ENCODE measurements at places on chromosomes 7 and 10. TPM values are rescaled to one million over a fixed set of nuclear protein-coding genes. Genes with fewer than 3 reads are reported as not detected.

The HGF gene
- total RNA-seq: 18.8 TPM

The CDK14 gene
- 45.3 TPM for total RNA-seq

The CYP26C1 gene
- total RNA-seq: not detected

DNA sequence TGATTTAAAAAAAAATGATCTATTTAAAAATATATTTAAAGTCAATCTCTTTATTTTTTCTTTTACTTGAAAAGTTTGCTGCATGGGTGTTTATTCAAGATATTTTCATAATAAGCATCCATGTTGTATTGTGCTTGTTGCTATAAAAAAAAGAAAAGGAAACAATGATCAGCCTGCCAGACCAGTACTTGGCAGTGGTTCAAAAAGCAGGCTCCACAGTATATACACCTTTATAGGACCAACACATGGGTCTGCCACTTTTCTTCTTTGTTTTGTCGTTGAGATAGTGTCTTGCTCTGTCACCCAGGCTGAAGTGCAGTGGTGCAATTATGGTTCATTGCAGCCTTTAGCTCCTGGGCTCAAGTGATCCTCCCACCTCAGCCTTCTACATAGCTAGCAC is 228.0 kb downstream of the TWIST1 start:
- DNase-seq: no peak

DNA sequence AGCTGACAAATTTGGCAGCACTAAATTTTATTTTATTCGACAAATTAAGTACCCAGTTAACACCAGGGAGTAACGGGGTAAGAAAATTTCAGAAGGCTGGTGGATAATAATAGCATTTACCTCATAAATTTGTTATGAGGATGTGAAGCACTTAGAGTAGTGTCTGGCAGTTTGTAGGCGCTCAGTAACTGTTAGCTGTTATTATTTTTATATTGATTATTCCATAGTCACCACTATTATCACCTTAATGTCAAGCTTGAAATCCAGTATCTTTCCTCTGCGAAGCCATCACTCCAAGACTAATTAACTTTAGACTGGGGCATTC is 563 bp upstream of the COA1 start:
- DNase-seq: no peak

- no peak for DNase-seq
Observed at GRCh38 chr10:19719284-19719683, 96.9 kb upstream of the PLXDC2 start.

GRCh38 chr10:11430421-11431215 is 180.8 kb downstream of the USP6NL start:
- no peak for DNase-seq

DNA sequence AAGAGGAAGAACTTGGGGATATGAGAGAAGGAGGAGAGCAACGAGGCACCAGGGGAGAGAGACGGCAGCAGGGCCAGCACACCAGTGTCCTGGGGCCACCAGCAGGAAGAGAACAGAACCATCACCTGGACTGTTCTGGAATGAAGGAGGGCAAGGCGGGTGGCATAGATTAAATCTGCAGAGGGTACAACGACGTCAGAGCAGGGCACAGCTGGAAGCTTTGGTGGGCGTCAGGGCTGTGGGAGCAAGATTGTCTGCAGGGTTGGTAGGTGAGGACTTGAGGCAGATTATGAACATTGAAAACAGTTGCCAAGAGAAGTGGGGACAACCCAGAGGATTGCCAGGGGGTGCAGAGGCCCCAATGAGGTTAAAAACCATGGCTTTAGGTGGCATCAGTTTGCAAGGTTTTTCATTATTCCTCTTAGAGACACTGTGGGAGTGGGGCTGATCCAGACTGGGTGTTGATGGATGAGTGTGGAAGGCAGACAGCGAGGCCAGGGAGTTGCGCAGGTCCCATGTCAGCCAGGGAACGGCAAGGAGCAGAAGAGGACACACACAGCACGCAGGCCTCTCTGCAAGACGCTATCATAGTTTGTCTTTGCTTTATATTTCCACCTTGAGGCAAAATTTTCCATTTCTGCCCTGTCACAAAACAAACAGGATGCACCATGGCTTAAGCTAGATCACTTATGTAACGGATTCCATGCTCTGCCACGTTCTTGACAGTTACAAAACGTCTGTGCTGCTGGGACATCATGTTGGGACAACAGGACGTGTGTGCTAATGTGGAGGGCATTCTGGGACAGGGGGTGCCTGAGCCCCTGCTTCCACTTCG is 52.5 kb upstream of the LEP start:
- peak; percentile 74 for DNase-seq

GRCh38 chr10:132762267-132762666 is 23.7 kb downstream of the NKX6-2 start:
- DNase-seq: no peak

DNA sequence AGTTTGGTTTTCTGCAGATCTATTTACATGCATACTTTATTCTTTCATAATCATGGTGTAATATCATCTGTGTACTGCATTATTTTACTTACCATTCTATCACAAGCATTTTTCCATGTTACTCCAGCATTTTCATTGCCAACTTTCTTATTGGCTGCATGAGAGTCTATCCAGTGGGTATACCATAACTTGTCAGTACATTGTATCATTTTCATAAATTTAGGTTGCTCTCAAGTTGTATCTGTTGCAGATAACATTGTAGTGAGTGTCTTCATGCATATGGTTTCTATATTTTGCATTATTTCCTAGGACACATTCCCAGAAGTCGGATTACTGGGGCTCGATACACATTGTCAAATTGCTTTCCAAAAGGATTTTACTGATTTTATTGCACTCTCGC is 87.2 kb upstream of the INSYN2A start:
- DNase-seq: no peak

GRCh38 chr7:151769188-151769821 is 107.6 kb downstream of the PRKAG2 start:
- no peak for DNase-seq

- DNase-seq: no peak
Observed at GRCh38 chr10:58565271-58565670, 52.6 kb downstream of the BICC1 start.

Data from posterior vena cava (tissue), 2 donors.